ENCODE measurements at places on chromosomes 11 and 22.

- no peak for DNase-seq
Measured at GRCh38 chr11:102287964-102288724, 29.1 kb upstream of the BIRC3 start.

- DNase-seq, result no peak
Measured at GRCh38 chr11:111447112-111447471, 65.1 kb downstream of the BTG4 start.

- DNase-seq, result no peak
Measured at GRCh38 chr22:27170491-27170890, 513.1 kb downstream of the MIAT start.

DNA sequence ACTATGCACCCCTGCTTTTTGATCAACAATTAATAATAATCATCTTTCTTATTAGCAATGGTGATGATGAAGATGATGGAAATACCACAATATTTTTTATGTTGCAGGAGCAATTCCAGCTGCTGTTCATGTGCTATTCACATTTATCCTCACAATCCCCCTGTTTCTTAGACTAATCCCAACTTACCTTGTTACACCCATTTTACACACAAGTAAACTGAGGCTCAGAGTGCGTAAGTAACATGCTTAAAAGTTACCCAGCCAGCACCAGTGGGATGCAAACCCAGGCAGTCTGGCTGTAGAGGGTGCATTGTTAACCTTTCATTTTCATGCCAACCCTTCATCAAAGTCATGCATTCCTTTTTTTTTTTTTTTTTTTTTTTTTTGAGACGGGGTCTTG lies 1.6 kb upstream of the CRYBA4 start:
- no peak for DNase-seq

- DNase-seq, result no peak
Measured at GRCh38 chr11:35427071-35427470, 7.7 kb upstream of the SLC1A2 start.

DNA sequence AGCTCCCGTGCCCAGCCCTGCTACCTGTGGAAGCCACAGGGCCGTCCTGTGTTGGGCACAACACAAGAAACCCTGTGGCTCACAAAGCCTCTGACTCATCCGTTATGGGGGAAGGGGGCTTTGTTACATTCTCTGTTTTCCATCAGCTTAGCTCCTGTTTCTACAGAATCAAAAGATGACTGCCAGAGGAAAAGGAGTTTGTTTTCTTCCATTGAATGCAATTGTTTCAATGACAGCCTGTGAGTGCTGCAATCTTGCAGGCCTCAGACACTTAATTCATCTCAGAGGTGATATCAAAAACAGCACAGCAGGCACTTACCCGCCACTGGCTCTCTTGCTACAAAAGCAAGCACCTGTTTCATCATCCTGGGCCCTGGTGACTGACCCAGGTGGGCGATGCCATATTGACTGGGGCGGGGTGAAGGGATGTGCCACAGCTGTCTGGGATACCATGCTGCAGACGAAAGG lies 194.3 kb downstream of the OPCML start:
- no peak for DNase-seq

DNA sequence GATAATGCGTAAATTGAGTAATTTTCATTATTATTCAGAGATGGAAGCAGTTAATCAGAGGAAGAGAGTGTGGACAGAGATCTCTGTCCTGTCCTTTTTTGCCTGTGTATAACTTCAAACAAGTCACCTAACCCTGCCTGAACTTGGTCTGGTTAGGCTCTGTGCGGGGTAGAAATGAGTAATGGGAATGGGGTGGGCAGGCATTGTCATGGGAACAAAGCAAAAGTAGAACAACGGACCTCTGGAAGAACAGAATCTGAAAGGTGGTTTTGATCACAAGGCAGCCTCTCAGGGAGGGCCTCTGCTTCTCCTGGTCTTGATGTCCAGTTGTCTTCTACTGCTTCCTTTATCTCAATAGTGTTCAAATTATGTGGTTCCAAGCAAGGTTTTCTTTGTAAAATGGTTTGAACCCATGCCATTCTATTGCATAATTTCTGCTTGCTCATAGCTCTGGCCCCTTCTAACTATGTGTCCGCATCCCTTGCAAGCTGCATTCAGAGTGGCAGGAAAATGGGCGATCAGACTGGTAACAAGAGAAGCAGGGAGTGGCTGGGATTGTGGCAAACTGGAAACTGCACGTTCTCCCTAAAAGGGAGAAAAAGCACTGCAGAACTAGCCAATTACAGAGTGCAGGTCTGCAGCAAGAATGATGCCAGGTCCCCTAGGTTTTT lies 76.1 kb downstream of the PRR5L start:
- no peak for DNase-seq

DNA sequence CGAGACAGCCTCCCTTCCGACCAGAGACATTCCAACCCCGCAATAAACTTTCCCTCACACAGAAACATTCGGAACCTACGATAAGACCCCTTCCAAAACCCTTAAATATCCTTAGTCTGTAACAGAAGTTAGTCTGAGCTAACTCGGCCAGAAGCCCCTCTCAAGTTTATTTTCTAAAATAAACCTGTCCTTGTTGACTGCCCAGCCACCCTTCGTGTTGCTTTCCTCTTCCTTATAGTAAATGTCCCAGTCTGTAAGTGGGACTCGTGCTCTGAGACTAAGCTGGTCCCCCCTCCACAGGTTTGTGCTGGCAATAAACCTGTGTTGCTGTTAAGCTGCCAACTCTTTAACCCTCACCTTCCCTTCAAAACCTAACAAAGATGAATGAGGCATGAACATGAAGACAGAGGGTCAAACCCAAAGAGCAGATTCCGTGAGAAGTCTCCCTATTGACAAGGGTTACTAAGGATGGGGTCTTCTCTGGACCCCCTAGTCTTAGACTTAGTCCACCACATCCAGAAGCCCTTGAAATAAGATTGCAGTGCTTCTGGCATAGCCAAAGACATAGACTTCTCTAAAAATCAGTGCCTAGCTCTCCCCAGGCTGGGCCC lies 18.2 kb downstream of the MIF start:
- no peak for DNase-seq

DNA sequence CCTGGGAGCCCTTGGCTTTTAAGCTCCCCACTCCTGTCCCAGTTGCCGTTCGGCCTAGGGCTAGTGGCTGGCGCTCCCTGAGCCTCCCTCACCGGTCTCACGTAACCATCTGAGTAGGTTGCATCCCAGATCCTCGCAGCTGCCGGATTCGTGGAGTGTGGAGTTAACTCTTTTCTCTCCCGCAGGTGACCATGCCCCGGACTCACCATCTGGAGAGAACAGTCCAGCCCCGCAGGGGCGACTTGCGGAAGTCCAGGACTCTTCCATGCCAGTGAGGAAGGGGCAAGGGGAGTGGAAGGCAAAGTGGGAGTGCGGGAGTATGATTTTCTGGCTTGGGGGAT lies 902 bp downstream of the MUS81 start:
- no peak for DNase-seq

DNA sequence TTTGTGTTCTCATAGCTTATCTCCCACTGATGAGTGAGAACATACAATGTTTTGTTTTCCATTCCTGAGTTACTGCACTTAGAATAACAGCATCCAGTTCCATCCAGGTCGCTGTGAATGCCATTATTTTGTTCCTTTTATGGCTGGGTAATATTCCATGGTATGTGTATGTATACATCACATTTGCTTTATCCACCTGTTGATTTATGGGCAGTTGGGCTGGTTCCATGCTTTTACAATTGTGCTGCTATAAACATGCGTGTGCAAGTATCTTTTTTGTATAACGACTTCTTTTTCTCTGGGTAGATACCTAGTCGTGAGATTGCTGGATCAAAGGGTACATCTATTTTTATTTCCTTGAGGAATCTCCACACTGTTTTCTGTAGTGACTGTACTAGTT lies 74.8 kb downstream of the ZNF280B start:
- DNase-seq, result no peak

All from stimulated activated CD4-positive, alpha-beta T cell treated with anti-CD3 and anti-CD28 coated beads, Interleukin-2, amount 100 ng/mL, for 48 hours (primary cell).